ENCODE measurements at places on chromosomes 16 and 17.

- DNase-seq: no peak
Measured at GRCh38 chr16:70578035-70578434, 54.4 kb downstream of the SF3B3 start.

DNA sequence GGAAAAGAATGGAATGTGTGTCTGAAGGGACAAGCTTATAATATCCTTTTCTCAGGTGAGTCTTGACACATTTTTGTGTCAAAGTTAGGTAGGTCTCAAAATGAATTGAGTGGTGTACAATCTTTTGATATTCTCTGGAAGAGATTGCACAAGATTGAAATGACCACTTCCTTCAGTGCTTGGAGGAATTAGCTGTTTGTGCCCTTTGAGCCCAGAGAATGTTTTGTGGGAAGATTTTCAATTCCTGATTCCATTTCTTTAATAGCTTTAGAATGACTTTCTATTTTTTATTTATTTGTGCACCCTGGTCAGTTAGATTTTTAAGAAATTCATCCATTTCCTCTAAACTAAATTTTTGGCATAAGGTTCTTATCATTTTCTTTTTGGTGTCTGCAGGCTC, 1.6 kb upstream of the CCL13 start:
- DNase-seq: peak; percentile 21

GRCh38 chr17:75771334-75772281, 6.6 kb upstream of the GALK1 start:
- peak; percentile 26 for DNase-seq

- DNase-seq: no peak
Measured at GRCh38 chr16:82783933-82784572, 157.3 kb downstream of the CDH13 start.

- peak; percentile 58 for DNase-seq
Measured at GRCh38 chr17:28950017-28950751, 1.1 kb downstream of the PHF12 start.

- no peak for DNase-seq
Measured at GRCh38 chr17:79627184-79627765, 16.4 kb upstream of the RBFOX3 start.

DNA sequence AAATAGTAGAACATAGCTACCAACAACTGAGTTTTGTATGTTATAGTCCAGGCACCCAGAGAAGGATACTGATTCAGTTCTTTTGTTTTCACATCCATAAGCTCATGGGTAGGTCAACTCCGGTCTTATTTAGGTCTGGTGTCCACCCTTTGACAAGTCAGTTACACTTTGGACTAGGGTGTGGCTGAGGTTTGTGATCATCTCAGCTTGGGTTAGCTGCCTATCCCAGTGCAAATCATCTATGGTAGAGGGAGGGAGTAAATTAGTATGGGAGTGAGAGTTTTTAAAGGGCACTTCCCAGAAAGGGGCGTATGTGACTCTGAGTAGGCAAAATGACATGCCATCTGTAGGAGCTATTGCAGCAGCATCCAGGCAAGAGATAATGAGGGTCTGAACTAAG, 66.1 kb downstream of the TANC2 start:
- no peak for DNase-seq

- no peak for DNase-seq
Measured at GRCh38 chr17:31541559-31541958, 150.1 kb downstream of the RAB11FIP4 start.

DNA sequence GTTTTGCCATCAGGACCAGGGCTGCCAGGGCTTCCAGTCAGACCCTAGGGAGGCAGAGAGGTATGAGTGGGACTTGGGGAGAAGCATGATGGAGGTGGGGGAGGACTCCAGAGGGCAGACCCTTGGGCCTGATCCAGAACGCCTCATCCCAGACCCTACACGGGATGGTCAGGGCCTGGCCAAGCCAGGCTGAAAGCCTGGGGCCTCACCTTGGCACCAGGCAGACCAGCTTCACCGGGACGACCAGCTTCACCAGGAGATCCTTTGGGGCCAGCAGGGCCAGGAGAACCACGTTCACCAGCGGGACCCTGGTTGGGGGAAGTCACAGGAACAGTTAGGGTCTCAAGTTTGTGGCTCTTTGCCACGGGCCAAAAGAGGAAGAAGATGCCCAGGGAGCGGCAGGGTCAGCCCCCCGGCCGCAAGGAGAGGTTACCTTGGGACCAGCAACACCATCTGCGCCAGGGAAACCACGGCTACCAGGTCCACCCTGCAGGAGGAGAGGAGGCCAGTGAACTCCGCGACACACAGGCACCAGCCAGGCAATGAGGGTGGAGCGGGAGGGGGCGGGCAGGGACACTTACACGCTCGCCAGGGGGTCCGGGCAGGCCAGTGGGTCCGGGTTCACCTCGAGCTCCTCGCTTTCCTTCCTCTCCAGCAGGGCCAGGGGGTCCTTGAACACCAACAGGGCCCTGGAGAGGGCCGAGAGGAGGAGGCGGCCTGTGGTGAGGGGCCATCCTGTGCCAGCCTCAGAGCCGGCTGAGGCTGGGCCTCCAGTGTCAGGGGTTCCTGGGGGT, 7.1 kb downstream of the COL1A1 start:
- DNase-seq: no peak

DNA sequence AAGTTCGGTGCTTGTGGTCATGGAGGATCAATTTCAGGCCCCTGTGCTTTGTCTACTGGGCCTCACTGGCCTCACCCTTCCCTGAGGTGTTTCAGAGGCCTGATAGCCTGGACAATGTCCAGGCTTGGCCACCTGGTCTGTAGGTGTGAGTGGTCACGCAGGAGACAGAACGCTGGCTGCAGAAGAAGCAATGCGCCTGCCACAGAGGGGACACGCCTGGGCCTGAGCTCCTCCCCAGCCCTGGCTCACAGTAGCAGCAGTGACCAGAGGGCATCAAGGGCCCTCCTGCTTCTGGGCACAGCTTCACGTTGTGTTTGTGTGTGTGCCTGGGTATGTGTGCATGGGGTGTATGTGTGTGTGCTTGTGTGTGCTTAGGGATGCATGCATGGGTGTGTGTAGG, 1.9 kb upstream of the PITPNM3 start:
- DNase-seq: no peak

DNA sequence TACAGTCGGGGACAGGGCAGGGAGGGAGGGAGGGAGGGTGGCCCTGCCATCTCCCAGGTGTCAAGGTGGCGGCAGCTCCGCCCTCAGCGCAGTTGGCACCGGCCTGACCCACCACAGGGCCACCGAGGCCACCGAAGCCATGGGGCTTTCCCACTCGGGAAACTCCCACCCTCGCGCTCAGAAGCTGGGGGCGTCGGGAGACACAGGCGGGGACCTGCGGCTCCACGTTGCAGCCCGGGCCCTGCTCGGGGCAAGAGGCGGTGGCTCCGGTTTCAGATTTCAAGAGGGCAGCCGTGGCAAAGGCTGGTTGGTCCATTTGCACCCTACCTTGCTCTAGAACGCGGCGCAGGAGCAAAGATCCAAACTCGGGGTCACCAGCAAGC, 544 bp downstream of the CYB561 start:
- DNase-seq: peak; percentile 45

- DNase-seq: peak; percentile 56
Measured at GRCh38 chr16:23650674-23651416, 9.6 kb downstream of the DCTN5 start.

- DNase-seq: peak; percentile 22
Measured at GRCh38 chr17:57138956-57139576, 54.0 kb downstream of the AKAP1 start.

DNA sequence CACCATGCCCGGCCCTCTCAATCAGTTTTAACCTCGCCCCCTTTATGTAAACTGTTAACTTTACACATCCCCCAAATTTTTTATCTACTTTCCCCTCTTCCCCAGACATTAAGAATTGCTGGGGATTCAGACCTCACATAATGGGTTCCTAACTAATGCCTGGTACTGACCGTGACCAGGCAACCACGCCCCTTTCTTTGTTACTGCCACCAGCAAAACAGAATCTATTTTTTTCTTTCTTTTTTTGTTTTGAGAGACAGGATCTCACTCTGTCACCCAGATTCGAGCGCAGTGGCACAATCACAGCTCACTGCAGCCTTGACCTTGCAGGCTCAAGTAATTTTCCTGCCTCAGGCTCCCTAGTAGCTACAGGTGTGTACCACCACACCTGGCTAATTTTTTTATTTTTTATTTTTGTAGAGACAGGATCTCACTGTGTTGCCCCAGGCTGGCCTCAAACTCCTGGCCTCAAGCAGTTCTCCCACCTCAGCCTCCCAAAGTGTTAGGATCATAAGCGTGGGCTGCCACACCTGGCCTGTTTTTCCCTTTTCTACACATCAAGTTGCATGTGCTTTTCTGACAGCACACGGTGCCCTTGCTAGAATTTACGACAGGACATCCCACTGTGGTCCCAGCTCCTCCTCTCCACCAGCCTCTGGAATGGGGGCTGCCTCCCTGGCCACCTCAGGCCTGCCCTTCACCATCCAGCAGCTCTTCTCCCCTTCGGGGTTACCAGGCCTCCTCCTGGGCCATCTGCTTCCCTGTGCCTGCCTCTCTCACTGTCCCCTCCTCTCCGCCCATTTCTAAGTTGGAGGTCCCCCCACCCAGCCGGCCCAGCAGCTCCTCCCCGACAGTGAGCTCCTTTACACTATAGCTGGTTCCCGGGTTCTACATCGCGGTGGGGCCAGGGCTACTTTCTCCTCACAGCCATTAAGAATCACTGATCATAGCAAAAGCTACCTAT, 10.8 kb downstream of the CPNE2 start:
- no peak for DNase-seq

DNA sequence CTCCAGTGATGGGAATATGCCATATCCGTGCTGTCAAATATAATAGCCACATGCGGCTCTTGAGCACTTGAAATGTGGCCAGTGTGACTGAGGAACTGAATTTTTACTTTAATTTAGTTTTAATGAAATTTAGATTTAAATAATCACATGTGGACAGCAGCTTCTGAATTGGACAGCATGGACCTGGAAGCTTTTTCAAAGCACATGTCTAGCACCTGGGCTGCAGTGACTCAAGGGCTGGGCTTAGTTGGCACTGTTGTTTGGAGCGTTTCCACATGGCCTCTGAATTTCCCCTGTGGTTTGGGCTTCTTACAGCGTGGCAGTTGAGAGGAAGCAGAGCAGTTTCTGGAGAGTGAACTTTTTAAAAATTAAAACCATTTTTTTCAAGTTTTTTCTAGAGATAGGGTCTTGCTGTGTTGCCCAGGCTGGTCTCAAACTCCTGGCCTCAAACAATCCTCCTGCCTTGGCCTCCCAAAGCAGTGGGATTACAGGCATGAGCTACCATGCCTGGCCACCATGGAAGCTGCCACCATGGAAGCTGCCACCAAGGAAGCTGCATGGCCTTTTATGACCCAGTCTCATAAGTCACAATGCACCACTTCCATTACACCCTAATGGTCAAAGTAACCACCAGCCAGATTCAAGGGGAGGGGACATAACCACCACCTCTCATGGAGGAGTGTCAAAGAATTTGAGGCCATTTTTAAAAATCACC, 6.7 kb upstream of the TOB1 start:
- peak; percentile 48 for DNase-seq

GRCh38 chr16:76665571-76666275, 388.5 kb downstream of the CNTNAP4 start:
- no peak for DNase-seq

- DNase-seq: peak; percentile 80
Measured at GRCh38 chr17:77619851-77620250, 338.7 kb upstream of the TNRC6C start.

- DNase-seq: peak; percentile 51
Measured at GRCh38 chr16:3878610-3879009, 1.9 kb downstream of the CREBBP start.

DNA sequence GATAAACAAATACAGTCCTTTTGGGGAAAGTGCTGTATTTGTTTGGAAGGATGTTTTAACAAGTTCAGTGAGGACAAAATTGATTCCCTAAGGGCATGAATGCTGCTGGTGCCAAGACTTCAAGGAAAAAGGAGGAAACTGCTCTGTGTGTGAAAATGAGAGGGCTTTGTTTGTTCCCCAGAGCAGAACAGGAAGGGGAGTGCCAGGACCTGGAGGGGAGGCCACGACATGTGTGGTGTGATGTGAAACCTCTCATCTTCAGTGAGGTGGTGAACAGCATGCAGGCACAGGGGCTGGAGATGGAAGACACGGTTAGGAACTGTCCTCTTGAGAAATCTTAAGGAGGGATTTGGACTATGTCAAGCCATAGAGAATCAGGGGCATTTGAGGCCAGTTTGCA, 46.6 kb upstream of the GRIN2A start:
- no peak for DNase-seq

DNA sequence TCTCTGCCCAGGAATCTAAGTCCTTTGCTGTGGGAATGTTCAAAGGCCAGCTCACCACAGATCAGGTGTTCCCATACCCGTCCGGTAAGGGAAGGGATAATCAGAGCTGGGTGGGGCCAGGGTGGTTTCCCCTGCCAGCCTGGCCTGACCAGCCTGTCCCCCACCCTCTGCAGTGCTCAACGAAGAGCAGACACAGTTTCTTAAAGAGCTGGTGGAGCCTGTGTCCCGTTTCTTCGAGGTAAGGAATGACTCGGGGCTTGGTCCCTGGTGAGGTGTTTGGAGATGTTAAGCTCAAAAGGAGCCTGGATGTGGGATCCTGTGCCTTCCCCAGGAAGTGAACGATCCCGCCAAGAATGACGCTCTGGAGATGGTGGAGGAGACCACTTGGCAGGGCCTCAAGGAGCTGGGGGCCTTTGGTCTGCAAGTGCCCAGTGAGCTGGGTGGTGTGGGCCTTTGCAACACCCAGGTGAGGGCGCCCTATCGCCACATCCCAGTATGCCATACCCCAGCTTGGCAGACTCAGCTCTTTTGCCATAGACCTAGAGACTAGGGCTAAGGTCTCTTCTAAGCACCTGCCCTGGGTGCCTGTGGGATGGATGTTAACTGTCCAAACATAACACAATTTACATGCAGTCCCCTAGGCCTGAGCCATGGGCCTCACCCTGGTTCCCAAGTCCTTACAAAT, 997 bp downstream of the ACADVL start:
- peak; percentile 67 for DNase-seq

DNA sequence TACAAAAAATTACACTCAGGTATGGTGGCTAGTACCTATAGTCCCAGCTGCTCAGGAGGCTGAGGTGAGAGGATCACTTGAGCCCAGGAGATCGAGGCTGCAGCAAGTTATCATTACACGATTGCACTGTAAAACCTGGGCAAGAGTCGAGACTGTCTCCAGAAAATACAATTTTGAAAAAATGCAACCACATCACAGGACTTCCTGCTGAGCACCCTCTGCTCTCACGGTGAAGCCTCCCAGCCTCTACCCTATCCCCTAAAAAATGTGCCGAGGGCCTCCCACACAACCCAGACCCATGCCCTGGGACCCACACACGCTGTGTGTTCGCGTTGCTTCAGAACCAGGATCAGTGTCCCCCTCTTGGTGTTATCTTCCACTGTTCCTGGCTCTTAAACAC, 236.1 kb downstream of the CPPED1 start:
- DNase-seq: no peak

- DNase-seq: no peak
Measured at GRCh38 chr16:2200313-2200712, 3.9 kb upstream of the CASKIN1 start.
